Hippocampal formation (tissue), 2 donors: ENCODE measurements at places on chromosomes 2 and 18.

DNA sequence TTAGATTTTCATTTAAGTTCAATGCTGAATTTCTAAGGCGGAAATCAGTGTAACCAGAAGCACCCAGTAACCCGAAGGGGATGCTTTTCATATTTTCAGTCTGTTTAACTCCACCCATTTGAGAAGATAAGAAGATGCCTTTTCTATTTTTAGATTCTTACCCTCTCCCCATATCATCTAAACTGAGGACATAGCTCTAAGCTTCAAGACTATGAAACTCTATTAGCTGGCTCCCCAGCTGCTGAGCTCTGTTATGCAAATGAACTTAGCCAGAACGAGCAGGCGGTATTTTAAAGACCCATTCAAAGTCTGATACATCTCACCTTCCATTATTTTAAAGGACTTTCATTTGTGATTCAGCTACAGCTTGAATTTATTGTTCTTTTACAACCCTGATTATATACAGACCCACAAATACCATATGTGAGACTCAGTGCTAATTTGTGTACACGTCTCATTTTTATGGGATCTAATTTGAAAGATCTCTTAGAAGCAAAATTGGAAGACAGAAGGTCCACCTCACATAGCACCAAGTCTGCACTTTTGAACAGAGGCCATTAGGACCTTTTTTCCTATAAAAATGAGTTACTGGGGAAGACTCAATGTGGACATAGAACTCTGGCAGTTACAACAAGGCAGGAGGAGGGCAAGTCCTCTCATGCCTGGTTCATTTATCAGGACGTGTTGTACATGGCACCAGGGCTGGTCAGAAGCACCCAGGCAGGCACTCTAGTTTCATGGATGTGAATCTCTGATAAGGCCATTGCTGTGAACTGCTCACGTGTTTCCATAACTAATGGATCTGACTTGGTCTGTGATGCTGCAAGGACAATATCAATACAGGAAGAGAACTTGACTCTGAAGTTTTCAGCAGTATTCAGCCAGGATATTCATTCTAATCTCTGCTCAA, 16.3 kb downstream of the CDC42EP3 start:
- no peak for DNase-seq

DNA sequence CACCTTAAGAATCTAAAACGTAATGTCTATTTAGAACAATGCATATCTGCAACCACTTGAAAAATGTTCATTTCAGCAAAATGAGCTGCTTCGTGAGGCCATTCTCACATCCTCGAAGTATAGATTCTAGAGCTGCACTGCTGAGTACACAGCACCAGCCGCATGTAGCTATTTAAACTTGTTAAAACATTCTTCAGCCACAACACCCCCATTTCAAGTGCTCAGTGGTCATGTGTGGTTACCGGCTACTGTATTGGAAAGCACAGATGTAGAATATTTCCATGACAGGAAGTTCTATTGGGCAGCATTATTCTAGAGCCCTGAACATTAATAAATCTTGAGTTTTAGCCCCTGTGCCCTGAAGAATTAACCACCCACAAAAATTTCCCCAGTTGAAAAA, 35.0 kb downstream of the SUMO1 start:
- DNase-seq = no peak

DNA sequence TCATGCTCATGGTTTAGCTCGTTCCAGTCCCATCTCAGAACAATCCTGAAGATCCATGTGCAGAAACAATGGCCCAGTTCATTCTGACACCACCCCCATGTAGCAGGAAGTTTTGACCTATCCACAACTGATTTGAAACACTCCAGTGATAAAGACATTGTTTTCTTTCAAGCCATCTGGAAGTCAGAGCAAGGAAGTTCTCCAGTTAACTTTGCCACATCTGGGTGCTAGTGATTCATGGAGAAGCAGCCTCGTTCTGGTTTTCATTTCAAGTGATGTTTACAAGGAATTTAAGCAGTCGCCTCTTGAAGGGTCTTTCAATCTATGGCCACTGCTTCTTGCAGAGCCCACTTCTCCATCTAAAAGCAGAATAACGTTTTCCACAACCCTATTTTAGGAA, 36.6 kb upstream of the TWIST2 start:
- DNase-seq = no peak

GRCh38 chr18:70422391-70422965, 133.6 kb downstream of the SOCS6 start:
- no peak for DNase-seq

DNA sequence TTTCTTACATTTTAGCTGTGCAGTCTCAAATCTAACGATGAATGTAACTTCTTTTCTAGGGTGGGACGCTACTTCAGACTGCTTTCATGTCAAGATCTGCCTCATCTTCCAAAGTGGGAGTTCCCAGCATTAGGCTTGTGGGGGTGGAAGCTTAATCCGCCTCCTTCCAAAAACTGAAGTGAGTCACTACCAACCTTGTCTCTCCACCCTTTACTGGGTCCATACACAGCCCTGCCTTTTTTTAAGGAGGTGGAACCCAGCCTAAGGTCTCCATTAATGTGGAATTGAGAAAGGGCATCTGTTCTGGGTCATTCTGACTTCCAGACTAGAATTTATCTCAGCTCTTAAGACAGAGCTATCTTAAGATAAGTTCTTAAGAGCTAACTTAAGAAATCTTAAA, 42.0 kb upstream of the NFE2L2 start:
- no peak for DNase-seq

GRCh38 chr2:218607436-218608115, at the start of gene PLCD4:
PLCD4 (plus strand) TSS chr2:218607899; CDS start chr2:218615740, 7,841 bp downstream.
- DNase-seq = no peak

DNA sequence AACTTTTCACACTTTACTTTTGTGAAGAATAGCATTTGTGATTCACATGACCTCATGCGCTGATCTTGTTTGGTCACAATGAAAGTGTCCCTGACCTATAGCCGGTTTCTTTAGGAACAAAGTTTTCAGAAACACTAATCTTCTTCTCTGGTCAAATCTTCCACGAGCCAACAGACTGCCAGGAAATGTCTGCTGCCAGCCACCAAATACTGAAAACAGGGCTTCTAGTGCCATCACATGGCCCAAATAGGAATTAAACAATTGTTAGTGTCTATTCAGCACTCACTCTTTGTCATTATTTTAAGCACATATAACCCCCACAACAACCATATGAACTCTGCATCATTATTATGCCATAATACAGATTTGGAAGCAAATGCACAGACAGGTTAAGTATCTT, 286.5 kb upstream of the SYT4 start:
- no peak for DNase-seq

- no peak for DNase-seq
Measured at GRCh38 chr2:201148434-201148990, 32.5 kb downstream of the CFLAR start.

- DNase-seq = no peak
Measured at GRCh38 chr18:44683556-44683955, 2.9 kb downstream of the SETBP1 start.

DNA sequence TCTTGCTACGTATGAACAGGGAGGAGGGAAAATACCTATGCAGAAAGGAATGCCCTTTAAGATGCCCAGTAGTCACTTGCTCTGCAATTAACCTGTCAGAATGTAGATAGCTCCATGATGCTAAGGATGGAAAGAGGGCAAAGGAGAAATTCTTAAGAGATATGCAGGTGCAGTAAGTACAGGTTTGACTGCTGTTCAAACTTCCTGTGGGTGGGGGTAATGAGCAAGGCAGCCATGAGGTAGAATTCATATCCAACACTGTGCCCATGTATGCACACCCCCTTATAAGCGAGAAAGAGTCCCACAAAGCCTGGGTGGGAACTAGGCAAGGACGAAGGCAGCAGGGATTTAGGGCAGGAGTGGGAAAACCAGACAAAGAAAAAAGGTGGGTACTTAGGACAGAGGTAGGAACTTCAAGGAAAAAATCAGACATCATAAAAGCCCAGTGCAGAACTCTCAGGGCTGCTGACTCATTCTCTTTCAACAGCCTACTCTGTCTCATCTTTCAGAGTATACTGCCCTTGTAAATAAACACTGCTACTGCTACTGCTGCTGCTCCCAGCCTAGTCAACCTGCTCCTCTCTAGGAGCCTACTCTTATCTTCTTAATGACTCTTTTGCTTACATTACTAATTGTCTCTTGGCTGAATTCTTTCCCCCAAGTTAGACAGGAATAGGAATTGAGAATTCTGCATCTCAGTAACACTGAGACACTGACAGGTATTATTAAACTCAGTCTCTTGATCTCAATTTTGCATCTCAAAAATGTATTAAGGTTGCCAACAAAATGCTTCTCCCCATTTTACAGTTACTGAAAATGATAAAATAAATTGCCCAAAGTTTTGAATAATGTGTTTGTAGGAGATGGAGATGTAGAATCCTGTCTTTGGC, 189.0 kb downstream of the PTH2R start:
- DNase-seq = no peak

DNA sequence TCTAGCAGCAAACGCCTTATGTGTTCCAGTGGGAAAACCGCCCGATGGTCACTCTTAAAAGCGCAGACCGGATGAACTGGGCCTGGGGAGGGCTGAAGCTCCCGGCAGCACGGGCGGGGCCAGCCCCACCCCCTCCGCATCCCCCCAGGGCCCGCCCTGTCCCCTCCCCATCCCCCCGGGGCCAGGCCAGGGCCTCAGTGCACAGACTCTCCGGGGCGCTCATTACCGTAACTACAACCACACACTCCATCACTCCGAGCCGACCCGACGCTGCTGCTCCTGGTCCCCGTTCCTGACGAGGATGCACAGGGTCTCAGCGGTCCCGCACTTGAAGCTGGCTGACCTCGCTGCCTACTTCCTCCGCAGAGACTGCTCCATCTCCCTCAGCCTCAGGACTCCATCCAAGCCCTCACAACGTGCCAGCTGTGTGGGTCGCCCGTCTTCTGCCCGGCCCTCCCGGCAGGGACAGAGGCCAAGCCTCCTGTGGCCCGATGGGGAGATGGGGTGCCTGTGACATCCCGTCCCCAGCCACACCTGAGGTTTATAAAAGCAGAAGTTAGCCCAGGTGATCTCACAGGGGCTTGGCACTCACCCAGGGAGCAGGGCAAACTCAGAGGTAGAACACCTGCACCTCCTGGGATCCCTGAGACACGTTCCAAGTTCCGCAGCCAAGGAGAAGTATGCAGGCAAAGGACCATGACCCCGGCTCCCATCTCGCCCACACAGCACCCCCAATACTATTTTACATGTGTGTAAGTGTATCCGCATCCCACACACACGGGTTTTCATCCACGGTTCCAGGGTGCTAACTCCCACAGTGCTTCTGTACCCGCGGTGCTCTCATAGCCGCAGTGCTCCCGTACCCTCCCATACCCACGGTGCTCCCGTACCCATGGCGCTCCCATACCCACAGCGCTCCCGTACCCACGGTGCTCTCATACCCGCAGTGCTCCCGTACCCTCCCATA, 36.0 kb downstream of the SLC66A2 start:
- DNase-seq = no peak

DNA sequence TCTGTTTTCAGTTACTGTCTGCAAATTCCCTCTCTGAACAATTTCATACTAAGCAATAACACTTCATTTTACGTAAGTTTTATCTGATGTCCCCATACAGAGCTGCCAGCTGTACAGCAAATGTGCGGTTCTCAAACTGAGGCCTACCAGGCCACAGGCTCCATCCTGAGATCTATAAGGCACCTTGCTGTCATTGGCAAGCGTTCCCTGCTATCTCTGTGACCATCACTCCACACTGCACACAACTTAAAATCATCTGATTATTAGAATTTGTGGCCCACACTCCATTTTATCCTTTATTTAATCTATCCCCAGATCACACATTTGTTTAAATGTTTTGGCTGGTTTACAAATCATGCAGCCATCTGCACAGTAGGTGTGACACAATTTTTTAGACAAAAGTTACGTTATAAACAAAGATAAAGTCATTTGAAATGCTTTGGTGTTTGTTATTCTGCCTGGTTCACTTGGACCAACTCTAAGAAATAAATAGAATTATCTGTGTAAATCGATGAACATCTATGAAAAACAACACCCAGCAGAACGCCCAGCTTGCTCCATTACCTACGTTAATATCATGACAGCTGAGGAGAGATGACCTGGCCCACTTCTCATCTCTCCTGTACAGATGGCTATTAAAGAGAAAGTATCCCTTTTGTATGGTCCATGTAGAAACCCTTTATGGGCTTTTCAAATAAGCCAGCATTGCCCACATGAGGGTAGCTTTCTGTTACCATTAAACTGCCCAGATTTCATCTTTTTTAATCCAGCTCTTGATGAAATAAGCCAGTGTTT, 162.4 kb downstream of the ZNF521 start:
- DNase-seq = no peak

GRCh38 chr2:71502941-71503738, 49.8 kb downstream of the DYSF start:
- DNase-seq = no peak

- DNase-seq = no peak
Measured at GRCh38 chr18:61541673-61542072, 208.4 kb downstream of the CDH20 start.

- DNase-seq = no peak
Measured at GRCh38 chr2:117603060-117603459, 211.4 kb upstream of the DDX18 start.

DNA sequence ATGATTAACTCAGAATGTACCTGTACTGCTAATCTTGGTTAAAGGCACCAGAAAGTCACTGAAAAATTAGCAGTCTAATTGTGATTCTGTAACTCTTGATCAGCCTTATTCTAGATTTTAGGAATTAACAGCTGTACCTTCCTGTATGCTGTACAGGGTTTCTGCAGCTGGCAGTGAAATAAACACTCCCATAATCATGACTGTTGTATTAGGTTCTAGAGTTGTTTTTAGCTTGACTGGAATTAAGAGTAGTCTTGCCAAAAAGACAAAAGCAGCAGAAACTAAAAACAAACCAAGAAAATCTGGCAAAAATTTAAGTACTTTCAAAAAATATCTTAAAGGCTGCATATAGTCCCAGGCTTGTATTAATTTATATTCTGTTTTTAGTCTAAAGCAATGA, 103.5 kb downstream of the SOS1 start:
- no peak for DNase-seq

- DNase-seq = no peak
Measured at GRCh38 chr2:28982381-28982950, 1.4 kb downstream of the TOGARAM2 start.

DNA sequence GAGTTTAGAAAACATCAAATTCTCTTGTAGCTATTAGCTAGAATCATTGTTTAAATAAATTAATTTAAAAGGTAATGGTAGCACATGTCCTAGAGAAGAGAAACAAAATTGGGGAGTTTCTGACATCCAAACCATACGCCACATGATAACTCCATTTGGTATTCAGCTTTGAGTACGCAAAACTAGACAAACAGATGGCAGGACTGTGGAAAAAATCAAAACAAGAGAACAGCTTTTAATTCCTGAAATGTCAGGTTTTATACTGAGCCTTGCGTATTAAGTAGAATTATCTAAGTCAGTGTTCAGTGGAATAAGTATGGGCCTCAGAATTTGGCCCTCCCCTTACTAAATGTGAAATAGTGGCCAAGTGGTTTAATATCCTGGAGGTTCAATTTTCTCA, 82.4 kb upstream of the PDE1A start:
- no peak for DNase-seq
